ENCODE measurements at places on chromosomes 5 and 9.

DNA sequence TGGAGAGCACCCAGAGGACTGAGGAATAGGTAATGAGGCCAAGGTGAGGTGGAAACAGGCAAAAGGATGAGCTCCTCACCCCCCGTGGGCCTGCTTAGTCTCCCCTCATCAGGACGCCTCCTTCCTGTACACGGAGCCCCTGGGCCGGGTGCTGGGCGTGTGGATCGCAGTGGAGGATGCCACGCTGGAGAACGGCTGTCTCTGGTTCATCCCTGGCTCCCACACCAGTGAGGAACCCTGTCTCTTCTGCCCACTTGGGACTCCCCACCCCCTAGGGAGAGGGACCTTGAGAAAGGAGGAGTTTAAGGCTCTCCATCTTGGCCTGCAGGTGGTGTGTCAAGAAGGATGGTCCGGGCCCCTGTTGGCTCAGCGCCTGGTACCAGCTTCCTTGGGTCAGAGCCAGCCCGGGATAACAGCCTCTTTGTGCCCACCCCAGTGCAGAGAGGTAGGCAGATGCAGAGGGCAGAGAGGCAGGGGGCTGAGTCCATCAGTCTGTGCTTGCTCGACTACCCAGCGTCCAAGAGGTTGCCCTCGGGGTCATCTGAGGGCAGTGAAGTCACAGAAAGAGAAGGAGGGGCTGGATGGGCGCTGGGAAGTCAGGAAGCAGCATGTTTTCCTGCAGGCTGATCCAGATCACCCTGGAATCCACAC lies 7.0 kb downstream of the DOLK start:
- no peak for DNase-seq

DNA sequence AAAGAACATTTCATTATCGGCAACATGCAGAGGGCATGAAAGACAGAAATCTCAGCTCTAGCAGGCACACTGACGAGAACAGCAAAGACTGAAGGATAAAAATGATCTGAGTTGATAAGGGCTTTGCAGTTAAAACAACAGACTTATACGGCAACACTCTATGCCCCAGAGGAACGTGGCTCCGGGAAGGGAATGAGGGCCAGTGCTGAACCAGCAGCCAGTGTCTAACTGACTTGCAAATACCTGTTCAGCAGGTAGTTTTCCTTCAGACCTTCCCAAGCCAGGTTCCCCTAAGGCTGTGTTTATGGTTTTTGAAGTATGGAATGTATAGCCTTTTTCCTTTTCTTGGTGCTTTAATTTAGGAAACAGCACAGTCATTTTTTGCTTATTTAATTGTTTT lies 121.3 kb upstream of the CDH18 start:
- no peak for DNase-seq

- DNase-seq = no peak
Measured at GRCh38 chr5:149915392-149916260, 29.0 kb downstream of the PDE6A start.

- DNase-seq = no peak
Measured at GRCh38 chr5:125478599-125478998, 732.2 kb upstream of the ZNF608 start.

DNA sequence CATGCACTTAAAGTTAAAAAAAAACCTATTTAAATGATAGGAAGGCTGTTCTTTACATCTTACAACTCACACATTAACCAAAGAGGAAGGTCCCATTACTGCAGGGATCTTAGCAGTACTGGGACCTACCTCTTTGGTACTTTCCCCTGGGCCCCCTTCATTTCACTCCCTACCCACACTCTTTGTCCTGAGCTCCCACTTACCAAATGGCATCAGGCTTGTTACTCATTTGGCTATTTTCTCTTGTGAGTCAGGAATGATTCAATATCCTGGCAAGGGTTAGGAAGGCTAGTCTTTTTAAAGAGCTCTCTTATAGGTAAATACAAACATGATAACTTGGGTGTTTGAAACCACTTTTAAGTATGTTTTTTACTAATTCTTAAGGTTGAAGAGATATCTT lies 117.4 kb upstream of the ELL2 start:
- DNase-seq = no peak

DNA sequence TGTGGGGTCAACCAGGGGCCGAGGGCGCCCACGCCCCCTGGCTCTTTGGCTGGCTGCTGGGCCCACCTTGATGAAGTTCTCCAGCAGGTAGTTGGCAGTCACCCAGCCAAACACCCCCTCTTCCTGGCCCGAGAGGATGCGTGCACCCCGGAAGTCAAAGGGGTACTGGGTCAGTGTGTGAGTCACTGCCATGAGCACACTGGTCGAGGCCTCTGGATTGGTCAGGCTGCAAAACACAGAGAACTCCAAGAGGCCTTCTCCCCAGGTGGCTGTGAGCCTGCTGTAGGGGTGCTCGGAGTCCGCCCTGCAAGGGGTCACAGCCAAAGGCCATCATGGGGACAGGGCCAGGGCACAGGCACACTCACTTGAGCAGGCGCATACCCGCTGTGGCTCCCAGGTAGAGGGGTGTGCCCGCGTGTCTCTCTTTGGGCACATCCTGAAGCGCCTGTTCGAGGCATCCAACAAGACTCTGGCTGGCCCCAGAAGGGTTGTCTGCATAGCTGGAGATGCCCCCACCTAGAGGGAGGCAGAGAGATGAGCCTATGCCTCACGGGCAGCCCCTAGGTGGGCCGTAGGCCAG lies 2.6 kb downstream of the ENTPD2 start:
- no peak for DNase-seq

DNA sequence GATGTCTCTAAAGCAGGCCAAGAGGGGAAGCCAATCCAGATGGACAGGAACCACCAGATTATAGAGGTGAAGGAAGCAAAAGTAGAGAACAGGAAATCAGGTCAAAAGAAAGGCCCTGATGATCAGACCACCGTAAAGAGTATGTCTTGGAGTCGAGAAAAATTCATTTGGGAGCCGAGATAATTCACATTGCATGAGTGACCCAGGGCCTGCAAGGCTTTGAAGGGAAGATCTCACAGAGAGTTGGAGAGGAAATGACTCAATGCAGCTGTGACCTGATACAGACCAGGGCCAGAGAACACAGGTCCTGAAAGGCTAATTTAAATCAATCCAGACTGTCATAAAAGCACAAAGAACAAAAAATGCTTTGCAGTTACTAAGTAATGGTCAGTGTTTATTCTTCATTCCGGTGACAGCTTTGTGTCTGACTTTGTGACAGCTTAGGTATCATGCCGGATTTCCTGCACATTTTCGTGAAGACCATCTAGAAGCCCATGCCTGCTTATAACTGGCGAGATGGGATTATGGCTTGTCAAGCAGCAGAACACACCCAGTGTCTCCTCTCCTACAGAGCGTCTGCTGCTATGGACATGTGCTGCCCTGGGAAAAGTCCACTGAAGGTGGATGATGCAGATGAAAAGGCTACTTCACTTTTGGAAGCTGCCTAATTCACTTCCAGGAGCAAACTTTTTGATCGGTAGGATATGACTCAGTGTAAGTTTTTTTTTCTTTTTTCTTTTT lies 5.8 kb upstream of the ACTBL2 start:
- no peak for DNase-seq

GRCh38 chr5:115463983-115464382 lies 80.6 kb downstream of the FEM1C start:
- no peak for DNase-seq

DNA sequence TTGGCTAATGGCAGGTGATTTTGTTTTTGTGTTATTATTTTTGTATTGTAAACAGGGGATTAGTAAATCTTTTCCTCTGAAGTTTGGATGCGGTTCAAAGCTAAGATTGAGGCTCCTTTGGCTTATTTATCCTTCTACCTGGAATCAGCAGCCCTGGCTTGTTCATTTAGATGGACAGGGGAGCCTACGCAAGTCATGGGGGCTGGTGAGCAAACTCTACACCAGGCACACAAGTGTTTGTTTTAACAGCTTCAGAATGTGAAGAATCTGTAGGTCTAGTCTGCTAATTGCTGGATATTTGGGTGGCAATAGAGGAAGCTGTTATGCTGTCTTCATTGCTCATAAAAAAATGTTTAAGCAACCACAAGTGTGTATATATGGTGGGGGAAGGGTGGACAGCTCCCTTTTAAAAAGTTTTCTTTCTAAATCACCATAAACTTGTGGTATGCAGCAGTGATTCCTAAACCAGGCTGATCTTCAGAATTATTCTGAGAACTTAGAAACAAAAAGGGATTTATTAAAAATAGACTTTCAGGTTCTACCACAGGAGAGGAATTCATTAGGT lies 20.7 kb downstream of the ZNF462 start:
- no peak for DNase-seq

Measured in stimulated activated CD4-positive, alpha-beta T cell treated with anti-CD3 and anti-CD28 coated beads, TNF-alpha, amount 100 ng/mL, for 4 hours (primary cell).